ENCODE measurements at places on chromosomes 6 and 20.

DNA sequence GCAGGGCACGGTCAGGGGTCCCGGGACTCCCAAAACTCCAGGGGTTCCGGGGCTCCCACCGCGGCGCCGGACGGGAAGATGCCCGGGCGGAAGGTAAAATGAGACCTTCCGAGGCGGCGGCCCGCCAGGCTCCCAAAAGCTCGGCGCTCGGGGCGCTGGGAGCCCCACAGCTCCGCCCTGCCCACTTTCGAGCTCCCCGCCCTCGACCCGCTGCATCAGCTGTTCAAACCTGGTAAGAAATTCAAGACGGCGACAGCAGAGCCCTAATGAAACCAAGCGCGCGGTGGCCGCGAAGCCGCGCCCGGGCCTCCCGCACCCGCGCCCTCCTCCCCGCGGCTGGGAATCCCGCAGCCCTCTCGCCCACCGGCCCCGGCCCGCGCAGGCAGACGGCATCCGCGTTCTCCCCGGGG lies 369 bp downstream of the SLC4A11 start:
- DNase-seq, result no peak

DNA sequence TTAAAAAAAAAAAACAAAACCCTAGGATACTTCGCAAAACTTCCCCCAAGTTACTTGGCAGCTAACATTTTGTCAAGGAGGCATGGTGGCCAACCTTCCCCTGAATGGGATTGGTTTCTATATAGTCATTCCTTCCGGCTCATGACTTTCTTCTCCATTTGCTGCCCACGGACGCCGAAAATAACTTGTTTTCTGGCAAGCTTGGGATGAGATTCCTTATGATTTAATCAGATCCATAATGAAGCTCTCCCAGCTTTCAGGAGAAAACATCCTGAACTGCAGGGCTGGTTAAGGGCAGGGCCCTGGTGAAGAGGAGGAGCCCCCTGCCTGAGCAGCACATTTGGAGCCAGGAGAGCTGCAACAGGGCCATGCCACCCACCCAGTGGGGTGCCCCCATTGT lies 49.9 kb downstream of the PPP1R16B start:
- DNase-seq, result no peak

- DNase-seq, result no peak
Measured at GRCh38 chr20:13245250-13245723, 24.2 kb downstream of the ISM1 start.

- DNase-seq, result no peak
Measured at GRCh38 chr20:54015496-54015895, 54.9 kb downstream of the BCAS1 start.

GRCh38 chr20:37968841-37969401 lies 64.3 kb downstream of the TTI1 start:
- no peak for DNase-seq

DNA sequence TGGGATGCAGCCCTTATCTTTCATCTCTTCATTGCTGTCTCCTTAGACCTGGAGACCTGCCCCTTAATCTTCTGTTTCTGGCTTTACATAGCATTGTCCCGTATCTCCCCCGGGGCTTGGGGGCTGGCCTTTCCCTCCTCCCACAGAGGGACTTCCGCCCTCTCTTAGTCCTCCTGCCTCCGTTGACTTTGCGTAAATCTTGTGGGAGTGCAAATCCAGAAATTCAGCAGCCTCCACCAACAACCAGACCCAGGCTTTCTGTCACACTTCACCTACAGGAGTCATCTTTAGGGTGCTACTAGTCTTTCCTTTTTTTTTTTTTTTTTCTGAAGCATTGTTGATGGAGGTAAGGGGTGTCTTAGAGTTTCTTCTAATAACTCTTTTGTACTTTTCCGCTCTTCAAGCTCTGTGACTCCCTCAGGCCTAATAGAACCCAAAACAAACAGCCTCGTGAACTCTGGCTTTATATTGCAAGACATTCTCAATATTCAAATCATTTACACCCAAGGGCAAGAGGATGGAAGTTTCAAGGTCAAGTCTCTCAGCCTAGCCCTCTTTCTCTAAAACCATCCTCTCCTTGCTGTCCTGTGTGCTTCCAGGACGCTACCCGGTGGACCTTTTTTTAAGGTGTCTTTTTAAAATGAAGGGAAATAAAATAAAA lies 66.2 kb downstream of the RREB1 start:
- DNase-seq, result no peak

GRCh38 chr6:23446469-23446967 lies 679.5 kb upstream of the NRSN1 start:
- DNase-seq, result no peak

GRCh38 chr6:129908858-129909257 lies 47.7 kb upstream of the TMEM244 start:
- DNase-seq, result no peak
